ENCODE measurements at places on chromosomes 3 and 15. TPM values are rescaled to one million over a fixed set of nuclear protein-coding genes. Genes with fewer than 3 reads are reported as not detected.

DNA sequence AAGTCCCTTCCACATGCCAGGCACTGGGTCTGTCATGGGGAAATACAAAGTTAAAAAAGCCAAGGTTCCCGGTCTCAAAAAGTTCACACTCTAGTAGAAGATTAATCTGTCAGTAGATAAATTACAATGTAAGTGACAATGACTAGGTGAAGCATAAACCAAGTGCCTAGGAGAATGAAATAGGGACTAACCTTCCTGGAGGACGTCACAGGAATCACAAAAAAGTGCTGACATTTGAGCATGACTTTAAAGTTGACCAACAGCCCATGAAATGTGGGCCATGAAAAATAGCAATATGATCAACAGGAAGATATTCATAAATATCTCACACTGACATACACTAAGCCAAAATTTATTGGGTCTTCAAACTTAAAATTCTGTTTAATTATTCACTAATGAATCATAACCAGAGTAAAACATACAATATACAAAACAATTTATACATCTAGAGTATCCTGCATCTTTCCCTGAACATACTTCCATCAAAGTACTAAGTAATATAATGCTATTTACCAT, 20.0 kb downstream of the COPS2 start:
- H3K4me3 ChIP-seq = no peak overlapping the region
- H3K27me3 ChIP-seq = no peaks in the 10 kb centered on the region
- no peak for DNase-seq

DNA sequence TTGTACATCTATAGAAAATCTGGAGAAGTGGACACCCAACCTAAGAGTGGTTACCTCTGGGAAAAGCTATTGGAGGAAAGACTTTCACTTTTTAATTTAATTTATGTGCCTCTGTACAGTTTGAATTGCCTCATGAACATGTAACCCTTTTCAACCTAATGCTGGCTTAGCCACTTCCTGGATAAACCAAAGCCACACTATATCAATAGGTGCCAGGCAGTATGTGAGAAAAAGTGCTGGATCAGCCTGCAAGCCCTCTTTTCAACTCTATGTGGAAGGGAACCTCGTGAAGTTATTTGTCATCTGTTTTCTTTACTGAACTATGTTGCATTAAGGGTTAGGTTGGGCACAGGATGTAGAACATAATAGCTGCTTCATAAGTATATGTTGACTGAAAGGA, 9.3 kb upstream of the TOPAZ1 start:
- H3K4me3 ChIP-seq = no peak overlapping the region
- H3K27me3 ChIP-seq = peaks cover 10% of the 10 kb centered on the region

DNA sequence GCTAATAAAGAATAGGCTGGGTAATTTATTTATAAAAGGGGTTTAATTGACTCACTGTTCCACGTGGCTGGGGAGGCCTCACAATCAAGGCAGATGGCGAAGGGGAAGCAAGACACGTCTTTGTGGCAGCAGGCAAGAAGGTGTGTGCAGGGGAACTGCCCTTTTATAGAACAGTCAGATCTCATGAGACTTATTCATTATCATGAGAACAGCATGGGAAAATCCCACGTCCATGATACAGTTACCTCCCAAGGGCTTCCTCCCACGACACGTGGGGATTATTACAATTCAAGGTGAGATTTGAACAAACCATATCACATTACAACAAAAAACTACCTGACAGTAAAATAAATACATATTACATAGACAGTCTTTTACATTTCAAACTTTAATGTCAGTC, 414.9 kb downstream of the NAALADL2 start:
- no peak overlapping the region for H3K4me3 ChIP-seq
- no peak for DNase-seq
- no peaks in the 10 kb centered on the region for H3K27me3 ChIP-seq
- no peak overlapping the region for H3K27ac ChIP-seq

WDR73 gene
- total RNA-seq = 23.8 TPM

TMEM212 gene
- not detected for total RNA-seq

RASL12 gene
- not detected for total RNA-seq

GRCh38 chr15:96303503-96304056, 26.9 kb upstream of the NR2F2 start:
- H3K4me1 ChIP-seq = no peaks in the 10 kb centered on the region
- H3K4me3 ChIP-seq = no peak overlapping the region
- H3K27ac ChIP-seq = no peak overlapping the region
- no peaks in the 10 kb centered on the region for H3K36me3 ChIP-seq
- H3K27me3 ChIP-seq = no peaks in the 10 kb centered on the region

All from activated CD8-positive, alpha-beta T cell treated with anti-CD3 and anti-CD28 coated beads, Interleukin-2, amount 10 ng/mL, durations not matched to agents 7 days and 5 days (primary cell).